Suppressor macrophage treated with lipopolysaccharide for 4 hours (primary cell): ENCODE measurements at places on chromosomes 13 and 19.

- DNase-seq: peak; percentile 77
Measured at GRCh38 chr13:44436589-44437337, 63.1 kb downstream of the SERP2 start.

- DNase-seq: no peak
Measured at GRCh38 chr19:30130356-30131122, 188.5 kb downstream of the URI1 start.

- no peak for DNase-seq
Measured at GRCh38 chr13:74406420-74406819, 272.2 kb upstream of the KLF12 start.

DNA sequence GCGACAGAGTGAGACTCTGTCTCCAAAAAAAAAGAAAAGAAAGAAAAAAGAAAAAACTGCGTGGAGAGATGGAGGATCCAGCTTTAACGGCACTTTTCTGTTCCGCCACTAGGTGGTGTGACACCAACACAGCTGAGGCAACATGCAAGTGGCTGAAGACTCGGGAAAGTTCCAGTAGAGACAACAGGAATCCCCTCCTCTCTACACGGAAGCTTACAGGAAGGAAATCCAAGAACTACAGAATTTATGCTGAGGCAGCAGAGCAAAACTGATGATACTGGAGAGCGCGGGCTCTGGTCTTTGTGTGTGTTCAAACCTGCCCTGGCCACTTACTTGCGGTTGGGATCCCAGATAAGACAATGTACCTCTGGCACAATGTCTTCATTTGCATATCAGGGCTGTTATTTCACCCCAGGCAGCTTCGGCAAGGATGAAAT, 9.9 kb downstream of the RANBP3 start:
- DNase-seq: peak; percentile 80

- DNase-seq: no peak
Measured at GRCh38 chr13:26449063-26449848, 108.2 kb upstream of the WASF3 start.

DNA sequence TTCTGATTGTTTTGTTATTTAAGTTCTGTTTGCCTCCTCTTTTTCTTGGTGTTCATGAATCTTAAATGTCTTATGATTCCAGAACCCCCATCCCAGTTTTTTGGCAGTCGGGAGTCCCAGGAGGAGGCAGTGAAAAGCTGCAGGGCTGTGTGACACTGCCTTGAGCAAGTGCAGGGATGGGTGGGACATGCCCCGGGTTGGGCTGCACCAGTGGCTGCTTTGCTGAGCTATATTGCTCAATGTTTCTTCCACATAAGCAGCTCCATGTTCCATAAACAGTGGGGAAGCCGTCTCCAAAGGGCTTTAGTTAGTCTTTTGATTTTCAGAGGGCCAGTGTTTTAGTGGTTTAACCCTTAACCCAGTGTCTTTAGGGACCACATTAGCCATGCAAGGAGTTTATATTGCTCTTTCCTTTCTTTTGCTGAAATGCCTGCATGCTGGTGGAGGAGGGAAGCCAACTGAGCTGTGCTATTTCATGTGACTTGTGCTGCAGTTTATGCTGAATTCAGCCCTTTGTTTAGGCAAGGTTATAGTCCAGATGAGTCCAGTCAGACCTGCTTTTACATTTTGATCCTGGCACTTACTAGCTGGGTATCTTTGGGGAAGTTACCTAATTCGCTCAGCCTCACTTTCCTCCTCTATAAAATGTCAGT, 13.1 kb downstream of the ATP8A2 start:
- no peak for DNase-seq

- no peak for DNase-seq
Measured at GRCh38 chr13:97205982-97206381, 16.2 kb upstream of the MBNL2 start.

- peak; percentile 64 for DNase-seq
Measured at GRCh38 chr13:41652735-41653361, 195.5 kb downstream of the RGCC start.

GRCh38 chr13:110759710-110760109, 46.2 kb downstream of the ING1 start:
- DNase-seq: no peak

- no peak for DNase-seq
Measured at GRCh38 chr13:30818323-30818960, 83.1 kb downstream of the ALOX5AP start.

- DNase-seq: no peak
Measured at GRCh38 chr13:97234742-97235141, 12.6 kb downstream of the MBNL2 start.

GRCh38 chr13:31950111-31950815, 81.3 kb upstream of the FRY start:
- DNase-seq: peak; percentile 44

GRCh38 chr19:39132344-39132969, 6.9 kb downstream of the PAK4 start:
- no peak for DNase-seq

DNA sequence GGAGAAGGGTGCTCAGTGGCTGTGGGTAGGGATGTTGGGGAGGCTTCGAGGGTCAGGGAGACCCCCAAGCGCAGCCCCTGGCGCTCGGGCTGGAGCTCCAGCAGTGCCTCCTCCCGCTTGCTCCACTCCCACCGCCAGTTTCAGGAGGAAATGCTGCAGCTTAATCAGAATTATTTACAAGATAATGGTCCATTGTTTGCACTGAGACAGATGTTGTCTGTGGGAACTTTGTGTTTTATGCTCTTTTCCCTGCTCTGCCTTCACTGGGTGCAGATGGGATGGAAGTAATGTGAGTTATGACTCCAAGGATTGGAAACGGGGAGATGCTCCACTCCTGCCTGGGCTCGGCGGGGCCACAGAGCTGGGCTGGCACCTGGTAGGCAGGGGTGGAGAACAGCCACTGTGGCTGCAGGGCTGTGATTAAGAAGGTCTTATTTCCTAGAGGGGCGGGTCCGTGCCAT, 192.4 kb downstream of the ZNF536 start:
- DNase-seq: no peak

GRCh38 chr19:13010038-13010991, 15.0 kb downstream of the NFIX start:
- peak; percentile 25 for DNase-seq
